ENCODE measurements at places on chromosomes 1 and 21.
A peak's percentile ranks its signal among the peaks of the same experiment; 100 is the strongest.

- DNase-seq = no peak
These were observed 2099.8 kb downstream of the MRPL39 start for GRCh38 chr21:23507501-23507900.

DNA sequence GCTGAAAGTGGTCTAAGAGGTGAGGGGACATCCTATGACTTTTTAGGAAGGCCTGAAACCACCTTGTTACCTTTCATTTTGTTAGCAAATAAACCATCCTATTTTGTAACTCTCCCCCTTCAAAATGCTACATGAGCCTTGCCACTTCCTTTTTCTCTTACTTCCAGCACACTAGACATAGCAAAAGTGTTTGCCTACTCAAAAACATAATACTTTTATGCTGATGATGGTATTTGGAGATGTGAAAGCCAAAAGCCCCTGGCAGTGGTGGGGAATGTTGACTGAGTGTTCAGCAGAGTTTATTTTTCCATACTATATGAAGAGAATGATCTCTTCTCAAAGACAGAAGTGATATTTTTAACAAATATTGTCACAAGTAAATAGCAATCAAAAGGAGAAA lies 134.2 kb downstream of the EDEM3 start:
- no peak for DNase-seq

GRCh38 chr1:29676496-29676895 lies 440.2 kb downstream of the PTPRU start:
- no peak for DNase-seq

- peak; percentile 25 for DNase-seq
These were observed 117.2 kb downstream of the CNIH3 start for GRCh38 chr1:224733027-224733911.

- no peak for DNase-seq
These were observed 73.1 kb downstream of the MATN1 start for GRCh38 chr1:30650038-30650967.

GRCh38 chr1:230375147-230375546 lies 51.0 kb downstream of the PGBD5 start:
- no peak for DNase-seq

- no peak for DNase-seq
These were observed 674.5 kb upstream of the CXADR start for GRCh38 chr21:16838331-16838730.

DNA sequence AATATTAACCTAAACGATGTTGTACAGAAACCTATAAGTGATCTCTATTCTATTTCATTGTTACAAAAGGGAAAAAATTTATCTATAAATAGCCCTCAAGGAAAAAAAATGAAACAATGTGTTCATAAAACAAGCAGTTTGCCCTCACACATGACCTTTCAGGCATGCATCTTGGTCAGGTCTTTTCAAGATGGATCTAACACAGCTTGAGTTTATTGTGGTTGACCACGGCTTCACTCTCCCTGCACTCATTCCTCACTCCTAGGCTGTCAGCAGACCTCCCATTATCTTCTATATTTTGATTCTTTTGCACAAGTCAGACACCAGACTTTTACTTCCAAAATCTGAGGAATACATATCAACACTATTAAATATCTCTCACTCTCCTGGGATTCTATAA lies 544.3 kb downstream of the KCNT2 start:
- DNase-seq = no peak

- DNase-seq = peak; percentile 53
These were observed 21.2 kb downstream of the SLC45A3 start for GRCh38 chr1:205658943-205659581.

- DNase-seq = peak; percentile 83
These were observed at the start of gene ATP1A1 for GRCh38 chr1:116372651-116373430. ATP1A1 (plus strand) TSS chr1:116373244; CDS start chr1:116373512, 268 bp downstream.

GRCh38 chr21:42107881-42108553 lies 36.9 kb downstream of the UMODL1 start:
- DNase-seq = peak; percentile 65

- peak; percentile 73 for DNase-seq
These were observed 16.3 kb upstream of the PLCH2 start for GRCh38 chr1:2459757-2460156.

- DNase-seq = no peak
These were observed 21.8 kb upstream of the IKBKE start for GRCh38 chr1:206448471-206448870.

GRCh38 chr1:109773203-109773899 lies 9.6 kb upstream of the EPS8L3 start:
- peak; percentile 85 for DNase-seq

DNA sequence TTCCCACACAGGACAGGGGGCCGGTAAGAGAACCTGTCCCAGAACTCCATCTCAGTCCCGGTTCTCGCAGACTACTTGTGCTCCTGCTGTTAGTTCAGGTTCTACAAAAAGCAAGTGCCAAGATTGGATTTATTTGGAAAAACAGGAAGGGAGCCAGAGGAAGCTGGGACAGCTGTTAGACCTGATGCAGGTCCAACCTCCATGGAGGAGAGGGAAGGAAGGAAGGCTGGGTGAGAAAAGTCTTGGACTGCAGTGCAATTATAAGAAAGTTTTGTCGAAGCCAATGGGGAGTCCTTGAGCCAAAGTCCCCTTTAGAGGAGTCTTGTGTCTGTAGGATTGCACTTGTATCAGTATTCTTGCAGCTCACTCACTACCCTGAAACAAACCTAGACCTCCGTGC lies 191.2 kb downstream of the GREM2 start:
- DNase-seq = no peak

DNA sequence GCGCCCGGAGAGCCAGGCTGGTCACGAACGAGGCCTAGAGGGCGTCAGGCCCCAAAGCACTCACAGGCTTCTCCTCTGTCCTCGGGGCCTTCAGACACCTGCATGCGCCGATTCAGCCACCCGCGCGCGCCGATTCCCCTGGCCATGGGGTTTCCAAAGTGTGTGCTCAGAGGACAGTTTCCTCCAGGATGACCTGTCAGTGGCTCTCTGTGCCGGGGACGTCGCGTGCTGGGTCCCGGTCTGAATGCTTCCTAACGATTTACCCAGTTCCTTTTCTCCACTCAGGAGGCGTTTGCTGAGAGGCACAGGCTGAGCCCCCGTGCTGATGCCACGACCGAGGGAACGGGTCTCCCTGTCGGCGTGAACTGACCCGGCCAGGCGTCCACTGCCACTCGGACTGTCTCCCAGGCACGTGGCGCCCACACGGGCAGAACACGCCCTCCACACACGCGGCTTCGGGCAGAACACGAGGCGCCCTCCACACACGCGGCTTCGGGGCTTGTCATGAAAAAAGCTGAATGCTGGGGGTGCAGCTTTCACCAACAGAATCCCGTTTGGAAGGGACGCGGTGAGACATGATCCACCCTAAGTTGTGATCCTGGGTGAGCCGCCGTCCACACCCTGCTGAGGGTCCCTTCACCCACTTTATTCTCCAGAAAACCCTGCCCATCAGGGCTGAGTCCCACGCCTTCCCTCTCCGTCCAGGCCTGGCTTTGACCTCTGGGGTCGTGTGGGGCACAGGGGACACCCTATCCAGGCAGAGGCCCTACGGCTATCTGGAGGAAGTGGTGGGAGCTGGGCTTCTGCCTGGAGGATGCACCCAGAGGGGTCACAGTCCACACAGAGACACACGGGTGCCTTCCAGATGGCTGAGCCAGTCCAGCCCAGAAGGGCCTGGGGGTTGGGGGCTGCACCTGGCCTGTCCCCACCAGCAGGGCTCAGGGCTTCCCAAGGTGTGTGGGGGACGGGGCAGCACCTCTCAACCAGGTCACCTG lies 56.1 kb downstream of the COL6A1 start:
- DNase-seq = no peak

DNA sequence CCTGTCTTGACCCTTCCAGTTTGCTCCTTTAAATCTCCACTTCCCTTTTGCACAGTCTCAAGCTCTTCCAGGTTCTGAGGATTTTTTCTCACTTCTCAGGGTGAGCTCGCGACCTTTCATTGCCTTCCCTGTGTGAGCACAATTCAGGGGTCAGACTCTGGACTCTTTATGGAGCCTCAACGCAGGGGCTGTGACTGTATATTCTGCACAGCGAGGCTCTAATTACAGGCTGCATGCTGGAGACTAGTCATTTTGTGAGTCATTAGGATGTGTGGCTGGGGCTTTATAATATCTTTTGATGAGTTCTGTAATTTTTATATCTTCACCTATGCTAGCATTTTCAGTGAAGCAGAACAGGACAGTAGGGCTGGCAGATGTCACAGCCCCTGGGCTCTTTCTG lies 270.7 kb downstream of the KAZN start:
- DNase-seq = peak; percentile 3

DNA sequence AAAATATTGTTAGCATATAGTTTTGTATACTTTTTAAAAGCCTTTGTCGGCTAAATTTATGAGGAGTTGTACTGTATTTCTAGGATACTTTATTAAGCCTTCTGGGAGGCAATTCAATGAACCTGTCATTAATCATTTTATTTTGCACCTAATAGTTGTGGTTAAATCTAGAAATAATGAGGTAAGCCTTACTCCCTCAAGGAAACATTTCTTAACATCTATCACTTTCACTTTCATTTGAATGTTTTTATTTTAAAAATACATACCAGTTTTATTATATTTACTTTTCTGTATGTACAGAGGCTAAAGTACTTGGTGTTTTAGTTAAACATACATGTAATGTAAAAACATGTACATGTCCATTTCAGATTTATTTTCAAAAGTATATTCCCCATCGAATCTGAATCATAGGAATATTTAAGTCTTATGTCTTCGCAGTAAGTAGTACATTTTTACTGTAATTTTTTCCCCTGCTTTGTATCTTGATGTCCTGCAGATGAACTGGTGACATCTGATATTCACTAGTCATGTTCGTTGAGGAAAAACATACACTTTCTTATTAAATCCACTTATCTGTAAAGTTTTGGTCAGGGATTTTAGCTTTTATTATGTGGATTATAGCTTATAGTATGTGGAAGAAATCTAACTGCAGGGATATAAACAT lies 82.8 kb downstream of the DISP1 start:
- DNase-seq = no peak

- DNase-seq = no peak
These were observed 7.0 kb downstream of the TMPRSS3 start for GRCh38 chr21:42388740-42389448.

DNA sequence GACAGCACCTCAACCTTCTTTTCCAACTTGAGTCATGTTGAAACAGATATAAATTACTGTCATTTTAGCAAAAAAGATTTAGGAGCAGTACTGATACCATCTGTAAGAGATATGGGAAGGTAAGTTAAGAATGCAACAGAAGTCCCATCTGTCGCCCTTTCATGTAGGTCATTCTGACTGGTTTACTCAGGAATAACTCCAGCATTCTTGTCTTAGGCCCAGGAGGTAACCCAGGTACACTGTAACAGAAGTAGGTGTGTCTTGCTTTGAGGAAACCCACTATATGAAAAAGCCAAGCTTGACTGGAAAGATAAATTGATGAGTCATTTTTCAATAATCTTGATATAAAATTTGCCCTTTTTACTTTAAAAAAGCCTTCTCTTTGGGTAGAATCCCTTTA lies 35.4 kb downstream of the PGM1 start:
- DNase-seq = no peak

GRCh38 chr1:65958561-65959350 lies 166.1 kb downstream of the PDE4B start:
- DNase-seq = peak; percentile 60

DNA sequence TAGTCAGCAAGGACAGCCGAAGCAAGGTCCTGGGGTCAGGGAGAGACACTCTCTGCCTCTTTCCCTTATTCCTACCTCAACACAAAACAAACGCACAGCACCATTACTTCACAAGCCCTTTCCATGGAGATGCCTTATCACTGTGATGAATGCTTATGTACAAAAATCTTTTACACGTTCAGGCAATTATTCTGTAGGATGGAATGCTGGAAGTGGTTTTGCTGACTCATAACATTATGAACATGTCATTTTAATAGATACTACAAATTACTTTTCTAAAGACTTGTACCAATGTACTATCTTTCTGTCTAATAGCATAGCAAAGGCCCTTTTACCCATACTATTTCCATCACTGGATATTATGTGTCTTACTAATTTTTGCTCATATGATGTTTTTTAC lies 98.4 kb downstream of the TTLL7 start:
- peak; percentile 53 for DNase-seq

DNA sequence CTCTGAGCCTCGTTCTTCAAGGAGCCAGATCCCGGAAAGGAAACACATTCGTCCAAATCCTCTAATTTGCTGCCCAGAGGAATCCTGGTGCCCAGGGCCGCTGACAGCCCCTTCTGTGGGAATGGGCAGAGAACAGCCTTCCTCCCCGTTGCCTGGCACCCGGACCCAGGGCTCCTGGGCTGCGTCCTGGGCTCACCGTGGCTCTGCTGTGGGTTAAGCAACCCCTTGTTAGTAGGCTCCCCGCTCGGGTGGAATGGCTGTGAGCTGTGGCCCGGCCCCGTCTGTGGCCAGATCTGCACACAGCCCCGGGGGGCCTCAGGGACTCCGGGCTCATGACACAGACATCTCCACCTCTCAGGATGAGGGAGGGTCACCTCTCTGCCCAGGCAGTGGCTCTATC lies 122.9 kb upstream of the ARHGEF16 start:
- no peak for DNase-seq

GRCh38 chr1:42427240-42427639 lies 28.6 kb downstream of the ZMYND12 start:
- no peak for DNase-seq

- DNase-seq = no peak
These were observed 27.2 kb downstream of the CCDC30 start for GRCh38 chr1:42490237-42490636.

- DNase-seq = no peak
These were observed 10.4 kb downstream of the KLHDC7A start for GRCh38 chr1:18491168-18491567.

DNA sequence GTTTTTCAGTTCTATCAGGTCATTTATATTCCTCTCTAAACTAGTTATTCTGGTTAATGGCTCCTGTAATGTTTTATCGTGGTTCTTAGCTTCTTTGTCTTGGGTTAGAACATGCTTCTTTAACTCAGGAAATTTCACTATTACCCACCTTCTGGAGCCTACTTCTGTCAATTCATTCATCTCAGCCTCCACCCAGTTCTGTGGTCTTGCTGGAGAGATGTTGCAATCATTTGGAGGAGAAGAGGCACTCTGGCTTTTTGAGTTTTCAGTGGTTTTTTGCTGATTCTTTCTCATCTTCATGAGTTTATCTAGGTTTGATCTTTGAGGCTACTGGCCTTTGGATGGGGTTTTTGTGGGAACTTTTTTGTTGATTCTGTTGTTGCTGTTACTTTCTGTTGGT lies 213.0 kb downstream of the BRINP2 start:
- no peak for DNase-seq

GRCh38 chr1:47843781-47844557 lies 153.2 kb downstream of the TRABD2B start:
- DNase-seq = no peak

Measured in IMR-90 (cell line).